ENCODE measurements at places on chromosomes 11 and 22.

DNA sequence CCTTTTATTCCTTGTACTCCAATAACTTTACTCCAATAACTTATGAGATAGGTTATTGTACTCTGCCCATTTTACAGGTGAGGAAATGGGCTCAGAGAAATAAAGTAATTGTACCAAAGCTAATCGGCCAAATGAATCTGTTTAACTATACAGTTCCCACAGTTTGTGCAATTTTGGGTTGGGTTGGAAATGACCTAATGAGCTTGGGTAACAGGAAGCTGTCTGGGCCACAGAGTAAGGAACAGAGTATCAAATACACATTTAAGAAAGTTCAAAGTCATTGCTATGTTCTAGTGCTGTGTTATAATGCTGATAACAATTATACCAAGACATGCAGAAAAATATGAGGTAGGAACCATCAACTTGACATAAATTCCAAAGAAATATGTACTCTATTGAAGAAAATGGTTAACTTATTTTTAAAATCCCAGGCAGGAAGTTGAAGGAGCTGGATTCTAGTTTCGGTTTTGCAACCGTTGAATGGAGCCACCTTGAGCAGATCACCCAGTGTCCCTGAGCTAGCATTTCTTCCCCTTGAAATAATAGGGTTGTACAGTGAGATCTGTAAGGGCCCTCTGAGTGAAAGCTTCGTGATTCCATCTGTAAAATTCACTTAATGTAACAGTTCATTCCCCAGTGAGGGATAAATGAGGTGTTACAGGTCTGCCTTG lies 360.9 kb upstream of the NARS2 start:
- no peak for DNase-seq

GRCh38 chr11:120547316-120547715 lies 35.8 kb downstream of the GRIK4 start:
- DNase-seq = no peak

- no peak for DNase-seq
Observed at GRCh38 chr22:16975155-16975885, 32.7 kb downstream of the GAB4 start.

- no peak for DNase-seq
Observed at GRCh38 chr11:62133328-62134065, 9.7 kb downstream of the INCENP start.

DNA sequence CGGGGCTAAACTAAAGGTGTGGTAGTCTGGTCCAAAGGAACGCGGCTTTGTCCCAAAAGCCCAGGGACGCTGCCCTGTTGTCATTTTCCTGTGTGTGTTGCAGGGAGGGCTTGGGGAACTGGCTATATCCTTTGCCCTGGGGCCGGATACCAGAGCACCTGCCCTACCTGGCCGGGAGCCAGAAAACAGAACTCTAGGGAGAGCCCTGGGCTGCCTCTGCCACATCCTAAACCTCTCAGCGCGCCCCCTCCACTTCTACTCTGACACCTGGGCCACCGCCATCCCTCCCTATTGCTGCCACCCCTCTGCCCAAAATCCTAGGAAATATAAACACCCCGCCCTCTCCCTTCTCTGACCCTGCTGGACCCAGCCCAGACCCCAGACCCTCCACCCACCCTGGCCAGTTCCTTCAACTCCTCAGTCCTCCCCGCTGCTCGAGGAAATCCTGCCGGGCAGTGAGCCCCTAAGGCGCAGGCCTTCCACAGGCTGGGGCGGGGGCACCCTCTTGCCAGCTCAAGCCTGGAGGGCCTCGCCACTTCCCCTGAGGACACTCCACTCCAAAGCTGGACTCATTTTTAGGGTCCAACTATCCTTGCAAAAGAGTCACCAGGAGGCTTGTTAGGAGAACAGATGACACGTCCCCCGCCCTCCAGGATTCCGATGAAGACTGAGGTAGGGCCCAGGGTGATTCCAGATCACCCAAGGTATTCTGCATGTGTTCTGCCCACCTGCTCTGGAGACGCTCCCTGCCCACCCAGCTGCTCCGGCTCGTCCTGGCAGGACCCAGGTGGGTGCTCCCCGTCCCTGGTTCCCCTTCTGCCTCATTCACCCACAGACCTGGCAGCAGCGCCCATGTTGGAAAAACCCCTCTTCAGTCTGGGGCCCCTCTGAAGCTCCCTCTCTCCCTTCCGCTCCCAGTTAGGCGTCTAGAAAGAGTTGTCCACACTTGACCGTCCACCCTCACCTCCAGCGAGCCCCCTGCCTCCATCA lies 12.2 kb downstream of the KCTD17 start:
- DNase-seq = no peak

- DNase-seq = no peak
Observed at GRCh38 chr11:45472716-45473317, 186.7 kb upstream of the SYT13 start.

GRCh38 chr11:38176686-38177322 lies 1578.8 kb upstream of the RAG2 start:
- no peak for DNase-seq
